Stimulated activated CD4-positive, alpha-beta T cell treated with anti-CD3 and anti-CD28 coated beads, Interleukin-4, amount 100 ng/mL, for 1 hour (primary cell): ENCODE measurements at places on chromosomes 6 and 20.
A peak's percentile ranks its signal among the peaks of the same experiment; 100 is the strongest.

GRCh38 chr6:28758046-28758817 lies 165.6 kb downstream of the TRIM27 start:
- no peak for DNase-seq

DNA sequence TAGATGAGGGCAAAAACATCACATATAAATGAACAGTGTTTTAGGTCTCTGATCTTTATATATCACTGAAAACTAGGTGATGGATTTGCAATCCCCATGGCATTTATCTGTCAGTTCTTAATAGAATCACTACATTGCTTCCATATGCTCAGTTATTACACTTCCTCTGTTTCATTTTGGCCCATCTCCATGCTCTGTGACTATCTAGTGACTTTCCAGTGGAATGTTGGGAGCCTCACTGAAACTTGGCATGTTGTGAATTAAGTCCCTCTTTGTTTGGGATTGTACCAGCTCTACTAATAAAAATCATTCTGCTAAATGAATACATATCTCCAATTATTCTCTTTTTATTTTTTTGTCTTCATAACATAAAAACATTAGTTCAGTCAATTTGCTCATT lies 226.1 kb upstream of the CEP162 start:
- no peak for DNase-seq

- DNase-seq = no peak
Observed at GRCh38 chr6:87364602-87365252, 20.1 kb downstream of the C6orf163 start.

GRCh38 chr20:17625246-17626051 lies 55.6 kb downstream of the DSTN start:
- no peak for DNase-seq

DNA sequence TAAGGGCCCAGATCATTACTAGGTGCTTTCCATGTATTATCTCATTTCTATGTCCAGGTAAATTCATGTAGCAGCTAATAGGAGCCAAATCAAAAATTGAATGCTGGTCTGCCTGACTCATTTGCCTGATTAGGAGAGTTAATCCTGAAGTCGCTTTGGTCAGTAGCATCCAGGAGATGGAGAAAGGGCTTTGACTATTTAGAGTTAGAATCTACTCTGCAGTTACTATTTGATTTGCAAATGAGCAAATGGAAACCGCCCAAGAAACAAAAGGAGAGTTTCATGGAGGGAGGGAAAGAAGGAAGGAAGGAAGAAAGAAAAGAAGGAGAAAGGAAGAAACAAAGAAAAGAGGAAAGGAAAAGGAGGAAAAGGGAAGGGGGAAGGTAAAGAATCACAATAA lies 539.6 kb upstream of the MMS22L start:
- DNase-seq = no peak

- no peak for DNase-seq
Observed at GRCh38 chr6:157438611-157439111, 57.7 kb downstream of the ZDHHC14 start.

GRCh38 chr6:164612751-164613150 lies 696.7 kb downstream of the C6orf118 start:
- no peak for DNase-seq

GRCh38 chr6:2862712-2863181 lies 21.1 kb upstream of the SERPINB1 start:
- no peak for DNase-seq

DNA sequence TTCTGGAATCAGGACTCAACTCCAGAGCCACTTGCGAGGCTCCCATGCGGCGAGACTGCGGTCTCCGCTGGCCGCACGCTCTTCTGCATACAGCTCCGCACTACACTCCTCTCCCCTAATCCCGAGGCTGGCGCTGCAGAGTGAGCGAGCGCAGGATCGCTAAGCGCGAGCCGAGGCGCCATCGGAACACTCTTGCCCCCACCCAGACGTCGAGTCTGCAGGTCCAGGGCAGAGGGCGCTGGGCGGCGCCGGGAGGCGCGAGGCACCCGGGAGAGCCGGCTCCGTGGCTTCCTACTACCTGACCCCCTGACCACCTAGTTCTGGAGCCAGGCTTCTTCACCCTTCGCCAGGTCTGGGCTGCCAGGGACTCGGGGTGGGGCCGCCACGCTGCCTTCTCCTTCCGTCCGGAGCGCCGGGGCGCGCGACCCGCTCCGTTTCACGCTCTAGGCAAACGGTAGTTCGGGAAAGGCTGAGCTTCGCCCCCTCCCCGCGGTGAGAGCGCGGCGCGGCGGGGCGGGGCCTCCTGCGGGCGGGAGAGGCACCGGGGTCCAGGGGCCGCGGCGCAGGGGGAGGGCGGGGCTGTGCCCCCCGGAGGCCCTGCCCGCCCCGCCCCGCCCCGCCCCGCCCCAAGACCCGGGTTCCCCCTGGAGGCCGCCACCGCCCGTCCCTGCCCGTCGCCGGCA lies 5.4 kb upstream of the TUBB2A start:
- peak; percentile 51 for DNase-seq

GRCh38 chr20:57598060-57598459 lies 22.2 kb downstream of the ZBP1 start:
- no peak for DNase-seq

GRCh38 chr6:72048080-72048479 lies 161.7 kb downstream of the RIMS1 start:
- DNase-seq = no peak

GRCh38 chr6:112325444-112325843 lies 21.7 kb upstream of the RFPL4B start:
- DNase-seq = no peak

- DNase-seq = no peak
Observed at GRCh38 chr6:28968476-28968875, 36.6 kb downstream of the ZNF311 start.

GRCh38 chr20:20248620-20249200 lies 119.2 kb upstream of the INSM1 start:
- DNase-seq = no peak

- no peak for DNase-seq
Observed at GRCh38 chr6:38272222-38272621, 367.5 kb downstream of the BTBD9 start.

- DNase-seq = no peak
Observed at GRCh38 chr6:164331026-164331425, 916.5 kb downstream of the QKI start.

GRCh38 chr6:15870333-15871043 lies 207.7 kb upstream of the DTNBP1 start:
- no peak for DNase-seq

- DNase-seq = no peak
Observed at GRCh38 chr6:52664991-52665686, 5.8 kb upstream of the TMEM14A start.

- no peak for DNase-seq
Observed at GRCh38 chr20:6683021-6683977, 84.2 kb upstream of the BMP2 start.

GRCh38 chr6:41167173-41167963 lies 4.5 kb upstream of the TREM2 start:
- no peak for DNase-seq

GRCh38 chr20:62357681-62358080 lies 9.4 kb downstream of the LAMA5 start:
- DNase-seq = no peak

DNA sequence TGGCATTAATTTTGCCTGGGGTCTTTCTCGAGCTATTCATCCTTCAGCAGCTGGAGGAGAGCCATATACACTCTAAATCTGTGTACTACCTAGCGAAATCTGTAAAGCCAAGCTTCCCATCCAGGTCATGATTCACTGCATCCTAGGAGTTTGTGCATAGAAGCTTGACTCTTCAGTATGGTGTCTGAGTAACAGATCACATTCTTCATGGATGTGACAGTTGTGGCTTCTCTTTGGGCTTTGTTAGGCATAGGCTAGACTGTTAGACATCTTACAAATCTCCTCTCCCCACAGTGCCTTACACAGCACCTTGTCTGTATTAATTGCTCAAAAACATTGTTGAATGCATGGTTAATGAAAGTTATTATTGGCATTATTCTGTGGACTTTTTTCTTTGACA lies 177.0 kb downstream of the EYA4 start:
- no peak for DNase-seq

GRCh38 chr20:63873477-63873971 lies 8.5 kb downstream of the TPD52L2 start:
- DNase-seq = peak; percentile 38

DNA sequence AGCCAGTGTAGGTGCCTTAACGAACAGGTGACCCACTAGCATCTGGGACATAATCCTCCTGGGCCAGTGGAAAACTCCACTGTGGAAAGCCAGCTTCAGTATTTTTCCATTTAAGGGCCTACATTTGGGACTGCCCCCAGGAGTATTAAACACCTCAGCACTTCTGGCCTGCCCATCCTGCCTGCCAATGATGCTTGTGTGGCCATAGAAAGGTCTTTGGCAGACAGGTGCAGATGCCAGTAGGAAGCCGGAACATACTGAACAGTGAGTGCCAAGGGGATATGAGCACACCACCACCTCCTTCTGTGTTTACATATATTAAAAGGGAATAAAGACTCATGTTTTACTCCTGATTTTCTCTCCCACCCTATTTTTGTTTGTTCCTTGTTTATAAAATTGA lies 19.9 kb downstream of the MCM8 start:
- DNase-seq = no peak

DNA sequence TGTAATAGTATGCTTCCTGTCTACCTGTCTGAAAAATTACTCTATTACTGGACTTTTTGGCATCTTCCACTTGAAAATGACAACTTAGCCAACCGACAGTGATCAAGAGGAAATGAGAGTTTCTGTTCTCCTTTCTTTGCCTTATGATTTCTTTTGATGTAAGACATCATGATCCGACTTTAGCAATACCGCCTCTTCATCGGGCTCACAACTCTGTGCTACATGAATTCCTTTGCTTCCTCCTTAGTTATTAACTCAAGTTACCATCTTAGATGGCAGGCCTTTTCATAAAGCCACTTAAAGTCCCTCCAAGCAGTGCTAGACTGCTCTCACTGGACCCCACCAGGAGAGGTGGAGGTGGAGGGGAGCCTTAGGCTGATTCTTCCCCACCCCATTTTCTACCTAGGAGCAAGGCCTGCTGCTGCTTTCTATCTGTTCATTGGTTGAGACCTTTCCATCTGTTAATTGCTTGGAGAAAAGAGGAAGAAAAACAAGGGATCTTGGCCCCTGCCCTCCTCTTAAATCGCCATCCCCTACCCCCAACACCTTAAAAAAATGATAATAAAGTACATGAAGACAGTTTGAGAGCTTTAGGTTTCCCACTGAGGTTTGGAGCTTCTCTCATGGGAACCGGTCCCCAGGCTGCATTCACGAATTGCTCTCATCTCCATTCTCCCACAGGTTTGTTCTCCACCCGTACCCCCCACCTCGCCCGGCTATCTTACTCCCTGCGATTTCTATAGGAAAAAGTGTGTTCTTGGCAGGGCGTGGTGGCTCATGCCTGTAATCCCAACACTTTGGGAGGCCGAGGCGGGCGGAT lies 21.6 kb upstream of the MCM3 start:
- no peak for DNase-seq

- DNase-seq = peak; percentile 67
Observed at GRCh38 chr6:125995972-125996580, 9.7 kb downstream of the TRMT11 start.

- DNase-seq = no peak
Observed at GRCh38 chr6:152723398-152723797, 25.7 kb downstream of the MYCT1 start.

DNA sequence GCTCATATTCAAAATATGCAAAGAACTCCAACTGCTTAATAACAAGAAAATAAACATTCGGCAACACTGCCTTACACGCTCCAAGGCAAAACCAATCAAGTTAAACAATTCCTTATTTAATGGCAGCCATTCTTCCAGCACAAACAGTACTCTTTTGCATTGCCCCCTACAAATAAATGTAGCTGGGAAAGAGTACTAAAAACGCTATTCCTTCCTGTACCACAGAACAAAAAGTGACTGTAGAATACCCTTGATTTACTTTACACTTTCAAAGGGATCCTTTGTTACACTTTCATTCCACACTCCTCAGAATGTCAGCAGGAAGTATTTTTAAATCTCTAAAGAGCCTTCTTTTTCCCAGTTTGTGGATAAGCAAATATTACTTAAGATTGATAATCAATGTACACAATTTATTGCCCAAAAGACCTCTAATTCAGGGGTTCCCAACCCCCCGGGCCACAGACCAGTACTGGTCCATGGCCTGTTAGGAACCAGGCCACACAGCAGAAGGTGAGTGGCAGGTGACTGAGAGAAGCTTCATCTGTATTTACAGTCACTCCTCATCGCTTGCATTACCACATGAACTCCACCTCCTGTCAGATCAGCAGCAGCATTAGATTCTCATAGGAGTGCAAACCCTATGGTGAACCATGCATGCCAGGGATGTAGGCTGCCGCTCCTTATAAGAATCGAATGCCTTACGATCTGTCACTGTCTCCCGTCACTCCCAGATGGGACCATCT lies 51.6 kb downstream of the MBOAT1 start:
- no peak for DNase-seq

DNA sequence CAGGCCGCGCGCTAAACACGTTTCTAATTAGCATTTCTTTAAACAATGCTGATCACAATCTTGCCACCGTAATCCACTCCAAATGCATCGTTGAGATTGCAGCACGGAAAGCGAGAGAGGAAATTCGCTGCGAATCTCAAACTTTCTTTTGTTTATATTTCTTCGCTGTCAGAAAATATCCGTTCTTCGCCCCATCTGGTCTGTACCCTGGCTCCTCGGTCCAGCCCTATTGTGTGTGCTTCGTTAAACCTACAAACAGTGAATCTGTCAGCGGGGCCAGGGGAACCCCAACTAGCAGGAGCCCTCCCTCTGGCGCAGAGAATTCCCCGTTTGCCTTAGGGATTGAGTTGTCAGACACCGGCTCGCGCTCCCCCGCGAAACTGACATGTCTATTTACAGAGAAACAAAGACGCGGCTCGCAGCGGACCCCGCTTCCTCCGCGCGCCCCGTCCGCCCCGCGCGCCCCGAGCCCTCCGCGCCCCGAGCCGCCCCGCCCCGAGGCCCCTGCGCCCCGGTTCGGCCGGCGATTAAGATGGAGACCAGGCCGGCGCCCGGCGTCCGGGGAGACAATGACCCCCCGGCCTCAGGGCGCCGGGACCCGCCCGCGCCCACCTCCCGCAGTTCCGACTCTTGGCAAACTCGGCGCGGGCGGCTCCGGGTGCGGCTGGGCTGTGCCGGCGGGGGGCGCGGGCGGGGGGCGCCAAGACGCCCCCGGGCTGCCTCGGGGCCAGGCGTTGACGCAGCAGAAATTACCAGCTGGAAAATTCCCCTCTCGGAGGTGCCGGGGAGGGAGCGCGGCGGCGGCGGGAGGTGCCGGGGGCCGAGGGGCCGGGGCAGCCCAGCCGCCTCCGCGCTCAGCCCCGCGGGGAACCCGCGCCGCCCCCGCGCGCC lies 874 bp downstream of the ZBTB46 start:
- no peak for DNase-seq

- DNase-seq = no peak
Observed at GRCh38 chr20:4160761-4161305, 145.5 kb upstream of the RNF24 start.

DNA sequence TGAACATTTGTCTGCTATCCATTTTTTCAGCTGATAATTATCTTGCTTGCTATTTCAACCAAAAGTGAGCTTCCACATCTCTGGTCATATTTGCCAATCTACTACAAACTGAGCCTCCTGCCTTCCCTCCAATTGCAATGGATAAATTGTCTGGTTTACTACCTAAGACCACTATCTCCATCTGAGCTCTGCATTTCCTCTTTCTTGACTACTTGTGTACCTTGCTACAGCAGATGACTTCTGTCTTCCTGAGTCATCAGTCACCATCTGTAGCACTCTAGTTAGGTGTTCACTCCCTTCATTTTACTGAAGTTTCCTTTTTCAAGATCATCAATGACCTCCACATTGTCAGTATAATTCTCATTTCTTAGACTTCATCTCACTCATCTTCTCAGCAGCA lies 33.5 kb upstream of the PHIP start:
- no peak for DNase-seq
